Psoas muscle (tissue), 8 donors: ENCODE measurements at places on chromosomes 4 and X. TPM values are rescaled to one million over a fixed set of nuclear protein-coding genes. Genes with fewer than 3 reads are reported as not detected.

Gene APLN
- 0.86 TPM for total RNA-seq

Gene NUDT10
- not detected for total RNA-seq

Gene ITIH6
- not detected for total RNA-seq

Gene UNC5C
- 1.1 TPM for total RNA-seq

Gene TMEM156
- total RNA-seq = 0.15 TPM

Gene SLC7A11
- 0.26 TPM for total RNA-seq

Gene SORCS2
- total RNA-seq = 1.5 TPM

Gene SLC10A6
- not detected for total RNA-seq

Gene OCIAD2
- 5.8 TPM for total RNA-seq

Gene MAGEA2B
- total RNA-seq = not detected

Gene SYNPO2
- total RNA-seq = 2,858 TPM

- no peak for DNase-seq
Measured at GRCh38 chr4:186979961-186980745, 256.5 kb upstream of the FAT1 start.

- DNase-seq = no peak
Measured at GRCh38 chr4:150828159-150828558, 186.9 kb downstream of the LRBA start.

GRCh38 chr4:94351319-94351718 is 8.7 kb upstream of the HPGDS start:
- no peak for DNase-seq

- DNase-seq = no peak
Measured at GRCh38 chrX:44228621-44229020, 114.9 kb downstream of the EFHC2 start.

- DNase-seq = no peak
Measured at GRCh38 chr4:11232015-11232414, 196.7 kb downstream of the HS3ST1 start.

GRCh38 chrX:47030339-47030738 is 47.9 kb upstream of the RGN start:
- no peak for DNase-seq

DNA sequence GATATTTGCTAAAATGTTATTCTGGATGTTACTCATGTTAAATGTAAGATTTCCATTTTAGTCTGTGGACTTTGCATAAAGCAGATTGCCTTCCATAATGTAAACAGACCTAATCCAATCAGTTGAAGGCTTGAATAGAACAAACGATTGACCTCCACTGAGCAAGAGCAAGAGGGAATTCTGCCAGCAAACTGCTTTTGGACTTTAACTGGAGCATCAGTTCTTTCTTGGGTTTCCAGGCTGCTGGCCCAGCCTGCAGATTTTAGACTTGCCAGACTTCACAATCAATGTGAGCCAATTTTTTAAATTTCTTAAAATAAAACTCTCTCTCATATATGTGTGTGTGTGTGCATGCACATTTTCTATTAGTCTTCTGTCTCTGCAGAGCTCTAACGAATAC is 1248.8 kb downstream of the ADGRL3 start:
- no peak for DNase-seq

- peak; percentile 22 for DNase-seq
Measured at GRCh38 chr4:109559625-109559982, 442 bp upstream of the MCUB start.

DNA sequence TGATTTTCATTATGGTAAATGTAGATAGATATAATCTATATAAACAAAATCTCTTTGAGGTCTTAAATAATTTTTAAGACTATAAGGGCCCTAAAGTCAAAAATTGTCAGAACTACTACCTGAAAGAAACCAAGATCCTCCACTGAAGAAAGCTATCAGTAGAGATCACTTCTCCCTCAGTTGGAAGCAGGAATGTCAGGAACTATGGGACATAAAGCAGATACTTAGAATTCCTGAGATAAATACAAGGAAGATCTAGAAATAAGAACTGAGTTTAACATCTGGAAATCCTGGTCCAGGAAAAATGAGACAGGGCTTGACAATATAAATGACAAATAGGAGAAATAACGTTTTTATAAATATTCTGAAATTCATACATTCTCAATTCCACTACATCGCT is 97.2 kb downstream of the ADAMTS3 start:
- no peak for DNase-seq

DNA sequence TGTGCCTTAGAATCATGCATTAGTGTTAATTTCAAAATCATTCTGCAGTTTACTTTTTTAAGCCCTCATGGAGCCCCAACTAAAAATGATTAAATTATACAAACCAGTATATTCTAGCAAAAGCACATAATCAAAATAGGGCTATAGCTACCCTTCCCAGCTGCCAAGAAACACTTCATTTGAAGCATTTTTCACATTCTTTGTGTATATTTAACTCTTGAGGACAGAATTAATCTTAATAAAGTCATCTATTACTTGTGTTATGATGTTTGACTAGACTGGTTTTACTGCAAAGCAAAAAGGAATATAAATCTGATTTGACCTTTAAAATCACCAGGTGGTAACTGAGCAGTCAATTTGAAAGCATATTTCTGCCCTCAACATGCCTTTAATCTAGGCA is 145.1 kb downstream of the PRDM5 start:
- no peak for DNase-seq

DNA sequence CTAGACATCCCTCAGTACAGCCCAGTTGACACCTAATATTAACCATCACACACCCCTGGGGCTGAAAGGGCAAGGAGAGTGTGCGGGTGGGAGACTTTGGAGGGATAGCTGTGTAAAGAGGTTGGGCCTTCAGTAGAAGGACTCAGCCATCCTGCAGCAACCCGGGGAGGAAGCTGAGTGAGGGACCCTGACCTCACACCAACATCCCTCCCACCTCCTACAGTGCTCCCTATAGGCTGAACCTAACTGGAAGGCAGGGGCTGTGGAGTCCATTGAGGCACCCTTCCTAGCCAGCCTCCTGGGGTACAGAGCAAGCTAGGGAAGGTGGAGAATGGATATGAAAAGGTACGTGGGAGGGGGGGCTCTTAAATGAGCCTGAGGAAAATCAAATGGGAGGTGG is 276.3 kb downstream of the PTTG2 start:
- DNase-seq = no peak

GRCh38 chrX:48896611-48897011 is 957 bp downstream of the TIMM17B start:
- no peak for DNase-seq

- no peak for DNase-seq
Measured at GRCh38 chr4:180156684-180157083, 2086.5 kb upstream of the TENM3 start.

DNA sequence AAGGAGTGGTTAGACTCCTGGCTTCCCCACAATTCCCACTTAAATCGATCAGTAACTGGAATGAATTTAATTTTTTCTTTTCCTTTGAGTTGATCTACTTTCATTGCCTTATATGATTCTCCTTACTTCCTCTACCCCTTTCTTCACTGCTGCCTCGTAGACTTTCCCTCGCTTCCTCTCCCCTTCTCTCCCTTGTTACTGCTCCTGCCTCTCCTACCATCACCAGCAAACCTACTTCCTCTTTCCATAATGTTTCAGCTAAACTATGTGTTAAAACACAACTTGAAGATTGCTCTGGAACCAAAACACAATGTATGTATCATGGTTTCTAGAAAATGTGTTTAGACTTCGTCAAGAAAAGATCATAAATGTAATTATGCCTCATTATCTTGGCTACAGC is 132.0 kb upstream of the TET2 start:
- DNase-seq = no peak

- DNase-seq = no peak
Measured at GRCh38 chrX:11460347-11460746, 167.1 kb downstream of the AMELX start.

GRCh38 chrX:44795945-44796450 is 47.8 kb upstream of the DUSP21 start:
- no peak for DNase-seq

DNA sequence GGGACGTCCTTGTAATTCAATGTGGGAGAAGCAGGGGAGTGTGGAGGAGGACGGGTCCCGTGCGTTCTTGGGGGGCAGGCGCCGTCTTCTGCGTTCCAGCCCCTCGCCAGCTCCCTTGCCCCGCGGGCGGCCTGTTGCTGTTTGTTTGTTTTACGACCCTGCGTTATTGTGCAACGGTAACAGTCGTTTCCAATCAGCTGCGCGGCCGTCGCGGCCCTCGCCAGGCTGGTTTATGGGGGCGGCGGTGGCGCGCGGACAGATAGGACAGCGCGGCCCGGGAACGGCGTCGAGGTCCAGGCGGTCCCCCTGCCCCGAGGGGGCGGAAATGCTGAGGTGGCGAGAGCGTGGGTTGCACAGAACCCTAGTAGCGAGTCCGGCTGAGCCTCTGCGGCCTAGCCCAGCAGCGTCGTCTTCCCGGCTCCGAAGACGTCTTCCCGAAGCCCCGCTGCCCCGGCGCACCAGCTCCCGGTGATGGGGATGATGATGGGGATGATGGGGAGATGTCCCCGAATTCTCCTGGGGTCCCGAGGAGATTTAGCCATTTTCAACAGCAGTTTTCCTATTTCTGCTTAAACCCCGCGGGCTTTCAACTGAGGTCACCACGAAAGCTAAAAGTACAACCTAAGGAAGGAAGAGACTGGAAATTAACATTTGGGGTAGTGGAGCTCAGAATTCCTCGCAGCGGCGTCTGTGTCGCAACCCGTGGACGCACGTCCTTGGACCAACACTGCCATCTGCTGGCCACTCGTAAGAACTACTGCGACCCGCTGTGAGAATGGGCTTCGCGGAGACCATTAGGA is 4.8 kb downstream of the PDGFRA start:
- peak; percentile 76 for DNase-seq

- DNase-seq = peak; percentile 31
Measured at GRCh38 chrX:108224727-108225621, 133.4 kb downstream of the ATG4A start.

- DNase-seq = peak; percentile 28
Measured at GRCh38 chrX:68717663-68718442, 70.4 kb downstream of the STARD8 start.

DNA sequence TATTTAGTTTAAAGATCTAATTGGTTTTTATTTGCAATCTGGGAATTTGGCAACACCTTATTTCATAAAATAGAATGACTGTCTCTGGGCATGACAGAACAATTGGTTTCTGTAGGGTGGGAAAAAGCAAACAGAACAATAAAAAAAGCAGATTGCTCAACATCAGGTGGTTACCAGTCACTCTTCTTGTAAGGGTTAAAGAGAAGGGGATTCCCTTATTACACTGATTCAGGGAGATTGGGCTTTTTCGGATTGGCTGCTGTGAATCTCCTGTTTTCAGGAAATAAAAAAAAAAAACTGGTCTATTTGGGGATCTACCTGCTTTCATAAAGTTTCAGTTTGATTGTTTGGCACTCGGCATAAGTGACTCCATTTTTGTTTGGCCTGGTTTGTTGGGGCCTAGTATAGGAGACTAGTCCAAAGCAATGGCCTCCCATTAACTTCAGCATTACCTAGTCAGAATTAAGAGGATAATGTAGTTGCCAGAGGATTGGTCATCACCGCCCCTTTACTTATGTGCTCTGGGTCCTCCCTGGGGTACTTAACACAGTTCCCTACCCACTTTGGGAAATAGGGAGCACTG is 380.5 kb downstream of the IDS start:
- DNase-seq = no peak

- no peak for DNase-seq
Measured at GRCh38 chr4:138181287-138181686, 60.9 kb downstream of the SLC7A11 start.

- DNase-seq = no peak
Measured at GRCh38 chr4:146182443-146182842, 6.9 kb downstream of the LSM6 start.

DNA sequence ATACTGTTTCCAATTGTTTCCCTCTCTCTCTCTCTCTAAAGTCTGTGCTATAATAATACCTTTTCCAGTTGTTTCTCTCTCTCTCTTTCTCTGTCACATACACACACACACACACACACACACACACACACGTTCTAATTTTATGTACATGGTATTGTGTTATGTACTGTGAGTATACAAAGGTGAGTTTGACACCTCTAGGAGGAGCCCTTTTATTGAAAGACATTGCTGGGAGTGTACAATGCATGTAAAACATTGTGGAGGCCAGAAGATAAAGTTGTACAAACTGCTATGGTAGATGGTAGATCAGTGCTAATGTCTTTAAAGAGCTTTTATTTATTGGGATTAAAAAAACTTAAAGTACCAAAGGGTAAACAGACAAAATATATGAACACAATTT is 53.6 kb downstream of the BLTP1 start:
- no peak for DNase-seq

DNA sequence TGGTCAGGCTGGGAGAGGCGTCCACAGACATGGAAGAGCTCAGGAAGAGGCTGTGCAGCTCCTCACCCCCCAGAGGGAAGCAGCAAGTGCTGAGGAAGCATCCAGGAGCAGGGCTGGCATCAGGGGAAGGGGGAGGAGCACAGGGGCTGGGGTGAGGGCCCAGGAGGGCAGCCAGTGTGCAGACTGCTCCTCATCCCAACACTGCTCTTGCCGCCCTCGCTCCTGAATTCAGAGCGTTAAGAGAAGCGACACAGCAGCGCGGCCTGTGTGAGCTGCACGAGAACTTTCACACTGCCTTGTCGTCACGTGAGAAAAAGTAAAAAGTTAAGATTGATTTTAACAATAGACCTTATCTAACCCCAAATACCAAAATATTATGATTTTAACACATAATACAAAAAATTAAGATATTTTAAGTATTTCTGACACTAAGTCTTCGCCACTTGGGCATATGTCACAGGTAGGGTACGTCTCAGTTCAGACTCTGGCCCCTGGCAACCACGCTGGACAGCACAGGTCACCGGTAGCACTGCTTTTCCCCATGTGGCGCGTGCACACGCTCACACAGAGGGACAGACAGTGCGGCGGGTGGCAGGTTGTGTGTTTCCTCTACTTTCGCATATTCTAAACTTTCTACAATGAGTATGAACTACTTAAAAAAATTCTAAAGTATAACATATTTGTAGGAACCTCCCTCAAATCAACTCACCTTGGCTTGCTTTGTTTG is 19.7 kb downstream of the NOP14 start:
- DNase-seq = peak; percentile 36

DNA sequence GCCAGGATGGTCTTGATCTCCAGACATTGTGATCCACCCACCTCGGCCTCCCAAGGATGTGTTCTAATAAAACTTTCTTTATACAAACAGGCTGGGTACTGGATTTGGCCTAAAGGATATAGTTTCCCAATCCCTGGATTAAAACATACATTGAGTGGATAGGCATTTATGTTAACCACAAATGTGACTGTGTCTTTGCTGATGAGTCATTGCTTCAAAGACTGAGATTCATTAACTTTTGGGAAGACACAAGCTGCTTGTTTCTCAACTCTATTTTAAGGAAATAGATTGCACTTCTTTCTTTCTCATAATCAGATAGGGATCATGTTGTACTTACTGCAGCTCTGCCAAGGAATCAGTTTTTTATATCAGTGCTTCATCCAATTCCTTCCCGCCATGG is 131.3 kb upstream of the AGA start:
- no peak for DNase-seq
